NK-92 treated with Interleukin-12 subunit alpha and Interleukin-12 subunit beta, amount 100 ng/mL, for 24 hours (cell line): ENCODE measurements at places on chromosomes 7 and 10.

- DNase-seq: no peak
Observed at GRCh38 chr7:26479581-26479980, 187.9 kb downstream of the SNX10 start.

DNA sequence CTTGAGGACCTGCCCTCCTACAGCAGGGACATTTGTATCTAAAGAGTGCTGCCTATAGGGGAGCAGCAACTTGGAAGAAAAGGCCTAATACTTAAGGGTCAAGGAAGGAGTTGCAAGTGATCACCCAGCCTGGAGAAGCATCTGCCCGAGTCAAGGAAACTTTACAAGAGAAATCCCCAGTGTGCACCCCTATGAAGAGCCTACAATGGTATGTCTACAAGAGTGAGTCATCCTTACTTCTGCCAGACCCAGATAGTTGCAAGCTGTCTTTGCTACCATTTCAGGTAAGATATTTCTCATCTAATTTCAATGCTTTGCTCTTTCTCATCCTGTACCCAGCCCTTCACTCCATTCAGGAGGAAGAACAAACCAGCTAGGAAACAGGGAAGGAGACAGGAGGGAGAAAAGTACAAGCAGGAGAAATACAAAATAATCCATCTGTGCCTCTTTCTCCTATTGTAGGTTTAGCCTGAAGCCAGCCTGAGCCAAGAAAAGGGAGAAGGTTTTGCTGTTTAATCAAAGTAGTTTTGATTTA is 34.4 kb upstream of the AGR3 start:
- DNase-seq: no peak

GRCh38 chr7:151133266-151133985 is 34.1 kb downstream of the GBX1 start:
- no peak for DNase-seq

GRCh38 chr10:121510201-121510771 is 88.0 kb downstream of the FGFR2 start:
- no peak for DNase-seq

- DNase-seq: peak; percentile 63
Observed at GRCh38 chr7:43648473-43649406, 65.8 kb downstream of the STK17A start.
